Lower lobe of right lung (tissue), 2 donors: ENCODE measurements at places on chromosomes 4 and X. TPM values are rescaled to one million over a fixed set of nuclear protein-coding genes. Genes with fewer than 3 reads are reported as not detected.

UGT2B10 gene
- not detected for total RNA-seq

ATOH1 gene
- total RNA-seq, result not detected

LRCH2 gene
- 4.3 TPM for total RNA-seq

SCOC gene
- 38.4 TPM for total RNA-seq

CLDN22 gene
- total RNA-seq, result not detected

GPR78 gene
- 0.21 TPM for total RNA-seq

GABRQ gene
- total RNA-seq, result not detected
